ENCODE measurements at places on chromosomes 7 and 10. TPM values are rescaled to one million over a fixed set of nuclear protein-coding genes. Genes with fewer than 3 reads are reported as not detected.

DNA sequence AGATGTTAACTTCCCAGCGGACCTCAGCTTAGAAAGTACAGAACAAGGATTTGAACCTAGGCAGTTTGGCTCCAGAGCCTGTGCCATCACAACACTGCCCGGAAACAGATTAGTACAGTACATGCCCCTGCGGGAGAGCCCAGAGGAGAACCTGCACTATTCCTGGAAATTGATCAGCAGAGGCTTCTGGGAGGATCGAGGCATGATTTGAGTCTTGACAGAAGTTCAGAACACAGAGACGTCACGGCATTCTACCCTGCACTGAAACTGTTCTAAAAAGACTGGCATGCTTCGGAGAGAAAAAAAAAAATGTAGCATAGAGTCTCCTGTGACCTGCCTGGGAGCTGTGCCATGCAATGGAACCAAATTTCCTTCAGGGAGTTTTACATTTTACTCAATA lies 9.2 kb upstream of the IL6 start:
- no peak for DNase-seq

DNA sequence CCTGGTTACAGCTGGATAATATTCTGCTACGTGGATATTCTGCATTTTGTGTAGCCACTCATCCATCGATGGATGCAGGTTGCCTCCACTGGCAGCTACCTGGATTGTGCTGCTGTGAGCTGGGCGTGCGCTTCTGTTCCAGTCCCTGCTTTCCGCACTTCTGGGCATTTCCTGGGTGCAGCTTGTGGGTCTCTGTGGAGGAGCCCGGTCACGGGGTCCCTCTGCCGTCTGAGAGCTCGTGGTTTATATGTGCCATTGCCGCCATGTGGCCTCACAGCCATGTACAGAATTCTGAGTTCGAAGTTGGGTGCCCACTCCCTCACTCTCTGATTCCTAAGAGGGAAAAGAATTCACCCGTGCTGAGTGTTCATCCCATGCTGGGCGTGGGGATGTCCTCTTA lies 38.3 kb downstream of the JAKMIP3 start:
- DNase-seq: no peak

DNA sequence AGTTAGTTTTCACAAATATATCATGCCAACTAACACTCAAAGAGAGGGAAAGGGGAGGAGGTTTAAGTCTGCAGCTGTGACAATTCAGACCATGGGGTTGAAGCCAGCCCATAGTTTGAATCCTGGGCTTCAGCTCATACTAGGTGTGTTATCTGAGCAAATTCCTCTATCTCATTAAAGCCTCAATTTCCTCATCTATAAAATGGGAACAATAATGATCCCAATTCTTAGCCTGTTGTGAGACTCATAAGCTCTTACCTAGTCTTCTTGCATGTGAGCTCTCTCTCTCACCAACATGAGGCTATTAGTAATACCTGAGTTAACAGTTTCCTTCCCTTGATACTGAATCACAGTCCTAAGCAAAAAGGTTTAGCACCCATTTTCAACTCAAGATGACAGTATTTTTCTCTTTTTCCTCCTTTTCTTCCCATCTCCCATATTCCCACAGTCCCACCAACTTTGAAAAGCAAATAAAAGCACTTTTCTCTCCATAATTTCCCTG lies 49.8 kb downstream of the NUDCD3 start:
- DNase-seq: no peak

DNA sequence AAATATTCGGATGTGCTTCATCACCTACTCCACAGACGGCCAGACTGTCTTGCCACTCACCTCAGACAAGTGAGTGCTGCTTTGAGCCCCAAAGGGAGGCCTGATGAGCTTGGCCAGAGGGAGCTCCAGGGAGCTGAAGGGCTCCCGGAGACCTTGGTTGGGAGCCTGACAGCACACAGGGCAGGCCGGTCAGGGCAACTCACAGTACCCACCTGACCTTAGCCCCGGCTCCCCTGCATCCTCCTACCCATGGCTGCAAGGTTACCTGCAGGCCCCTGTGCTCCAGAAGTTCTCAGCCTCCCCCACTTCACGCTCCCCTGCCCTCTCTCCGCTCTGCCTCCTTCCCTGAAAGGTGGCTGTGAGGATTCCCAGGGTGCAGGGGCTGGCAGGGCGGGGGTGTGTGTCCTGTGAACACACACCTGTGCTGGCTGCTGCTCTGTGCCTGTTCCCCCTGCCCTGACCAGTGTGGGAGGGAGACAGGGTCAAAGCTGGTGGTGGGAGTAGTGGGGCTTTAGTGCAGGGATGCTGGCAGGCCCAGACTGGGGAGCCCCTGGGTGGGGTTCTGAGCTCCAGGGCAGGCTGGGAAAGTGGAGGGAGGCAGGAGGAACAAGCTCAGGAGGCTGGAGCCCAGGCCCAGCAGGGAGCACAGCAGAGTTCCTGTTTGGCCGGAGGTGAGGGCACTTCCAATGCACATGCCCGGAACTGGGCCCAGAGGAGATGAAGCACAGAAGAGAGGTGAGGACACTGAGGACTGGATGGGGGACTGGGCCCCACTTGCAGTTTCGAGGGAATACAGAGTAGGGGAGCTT lies 7.2 kb downstream of the ANTXRL start:
- no peak for DNase-seq

GRCh38 chr7:142871260-142872105 lies 14.1 kb downstream of the TRPV6 start:
- peak; percentile 22 for DNase-seq

- DNase-seq: no peak
Measured at GRCh38 chr10:33566001-33566400, 231.5 kb upstream of the NRP1 start.

DNA sequence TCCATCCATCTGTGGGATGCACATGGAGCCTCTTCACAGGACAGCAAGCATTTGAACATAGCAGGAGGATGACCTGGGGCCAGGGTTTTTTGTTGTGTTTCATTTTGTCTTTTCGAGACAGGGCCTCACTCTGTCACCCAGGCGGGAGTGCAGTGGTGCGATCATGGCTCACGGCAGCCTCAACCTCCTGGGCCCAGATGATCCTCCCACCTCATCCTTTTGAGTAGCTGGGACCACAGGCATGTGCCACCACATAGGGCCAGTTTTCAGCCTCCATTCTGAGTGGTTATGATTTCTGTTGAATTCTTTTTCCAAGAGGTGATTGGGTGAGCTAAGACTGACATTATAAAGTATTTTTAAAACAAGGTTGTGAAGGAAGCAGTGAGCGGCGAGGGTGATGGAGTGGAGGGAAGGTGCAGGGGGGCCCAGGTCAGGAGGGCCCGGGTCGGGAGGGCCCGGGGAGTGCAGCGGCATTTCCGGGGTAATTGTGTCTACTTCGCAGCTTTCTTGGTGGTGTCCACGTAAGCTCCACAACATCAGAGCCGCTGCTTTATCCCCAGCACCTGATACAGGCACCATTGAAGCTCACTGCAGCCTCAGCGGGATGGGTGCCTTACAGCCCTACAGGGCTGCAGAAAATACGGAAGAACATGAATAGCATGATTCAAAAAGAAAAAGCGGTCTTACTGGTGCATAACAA lies 12.0 kb upstream of the LARP4B start:
- no peak for DNase-seq

Gene FOXP2
- 0.28 TPM for total RNA-seq

Gene SLC12A9
- 28.6 TPM for total RNA-seq

Measured in activated CD8-positive, alpha-beta memory T cell treated with anti-CD3 and anti-CD28 coated beads, Interleukin-2, amount 10 ng/mL, durations not matched to agents 7 days and 5 days (primary cell).